ENCODE measurements at places on chromosomes 5 and 9.

- no peak for DNase-seq
Measured at GRCh38 chr5:79837761-79838551, 148.3 kb downstream of the CMYA5 start.

GRCh38 chr9:95947118-95947517 is 71.6 kb downstream of the ERCC6L2 start:
- no peak for DNase-seq

DNA sequence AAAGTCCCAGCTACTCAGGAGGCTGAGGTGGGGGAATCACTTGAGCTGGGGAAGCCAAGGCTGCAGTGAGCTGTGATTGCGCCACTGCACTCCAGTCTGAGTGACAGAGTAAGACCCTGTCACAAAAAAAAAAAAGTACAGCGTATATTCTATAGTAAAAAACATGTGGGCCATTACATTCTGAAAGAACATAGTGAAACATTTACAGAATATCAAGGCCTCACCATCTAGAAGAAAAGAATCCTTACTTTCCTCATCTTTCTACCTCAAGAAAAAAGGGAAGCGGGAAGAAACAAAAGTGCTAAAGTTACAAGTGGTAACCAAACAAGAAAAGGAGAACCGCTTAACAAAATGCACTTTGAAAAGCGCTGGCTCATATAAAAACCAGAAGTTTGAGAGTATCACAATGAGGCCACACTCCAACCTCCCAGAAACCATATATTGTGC is 5.7 kb upstream of the SYK start:
- DNase-seq, result no peak

DNA sequence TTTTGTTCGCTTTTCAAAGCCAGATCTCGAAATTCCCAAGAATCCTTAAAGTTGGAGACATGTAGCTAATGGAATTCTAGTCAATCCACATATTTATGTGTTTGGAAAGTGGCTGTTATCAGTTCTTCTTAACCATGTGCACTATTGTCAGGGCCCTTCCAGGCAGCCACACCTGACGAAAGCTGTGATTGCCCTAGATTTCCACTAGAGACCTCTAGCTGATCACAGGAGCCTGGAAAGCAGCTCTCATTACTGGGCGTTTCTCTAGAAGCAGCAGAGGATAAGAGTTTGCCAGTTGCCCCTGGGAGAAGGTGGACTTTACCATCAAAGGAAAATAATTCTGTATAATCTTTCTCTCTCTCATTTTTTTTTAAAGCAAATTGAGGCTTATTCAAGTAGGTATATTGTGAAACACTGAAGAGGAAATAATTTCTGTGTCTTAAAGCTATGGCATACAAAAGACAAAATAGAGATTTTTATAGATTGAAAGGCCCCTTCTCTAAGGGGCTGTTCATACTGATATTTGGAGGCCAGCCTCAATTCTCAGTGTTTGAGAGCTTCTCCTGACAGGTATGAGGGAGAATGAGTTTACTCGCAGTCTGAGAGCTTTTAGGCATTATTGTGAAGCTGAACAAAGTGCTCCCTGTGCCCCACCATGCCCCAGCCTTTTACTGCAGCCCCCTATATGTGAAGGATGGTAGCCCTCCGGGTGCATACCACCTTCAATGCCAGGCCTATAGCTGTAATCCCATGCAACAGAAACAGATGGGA is 405.4 kb upstream of the ACTBL2 start:
- DNase-seq, result no peak

DNA sequence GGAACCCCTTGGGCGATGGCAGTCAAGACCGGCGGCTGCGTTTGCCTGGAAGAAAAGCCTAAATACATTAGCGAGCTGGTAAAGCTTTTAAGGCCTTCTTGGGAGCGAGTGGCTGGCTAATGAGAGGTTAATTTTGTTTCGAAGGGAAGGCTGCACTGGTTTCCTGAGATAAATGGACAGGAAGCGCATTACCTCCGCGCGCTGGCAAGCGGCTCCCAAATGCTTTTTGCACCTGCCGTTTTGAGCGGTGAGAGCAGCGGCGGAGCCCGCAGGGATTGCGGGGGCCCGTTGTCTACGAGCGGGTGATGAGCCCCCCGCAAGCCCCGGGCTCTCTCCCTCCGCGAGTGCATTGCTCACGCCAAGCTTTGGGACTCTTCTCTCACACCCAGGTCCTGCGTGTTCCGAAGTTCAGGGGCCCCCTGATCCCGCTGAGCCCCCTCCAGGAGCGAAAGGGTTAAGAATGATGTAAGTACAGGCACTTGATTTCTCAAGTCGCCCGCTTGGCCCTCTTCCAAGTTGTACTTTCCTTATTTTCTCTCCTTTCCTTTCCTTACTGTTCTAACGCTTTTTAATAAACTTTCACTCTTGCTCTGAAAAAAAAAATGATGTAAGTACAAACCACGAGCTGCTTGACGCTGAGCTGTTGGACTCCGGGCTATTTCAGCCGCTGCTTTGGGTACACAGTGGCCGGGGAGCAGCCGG is 3.1 kb upstream of the RGMB start:
- DNase-seq, result no peak

GRCh38 chr5:76528547-76529331 is 94.5 kb downstream of the F2RL2 start:
- DNase-seq, result no peak

Data from stimulated activated CD8-positive, alpha-beta memory T cell treated with anti-CD3 and anti-CD28 coated beads, Interleukin-2, amount 100 ng/mL, for 1 hour (primary cell).